ENCODE measurements at places on chromosomes 16 and 17.

DNA sequence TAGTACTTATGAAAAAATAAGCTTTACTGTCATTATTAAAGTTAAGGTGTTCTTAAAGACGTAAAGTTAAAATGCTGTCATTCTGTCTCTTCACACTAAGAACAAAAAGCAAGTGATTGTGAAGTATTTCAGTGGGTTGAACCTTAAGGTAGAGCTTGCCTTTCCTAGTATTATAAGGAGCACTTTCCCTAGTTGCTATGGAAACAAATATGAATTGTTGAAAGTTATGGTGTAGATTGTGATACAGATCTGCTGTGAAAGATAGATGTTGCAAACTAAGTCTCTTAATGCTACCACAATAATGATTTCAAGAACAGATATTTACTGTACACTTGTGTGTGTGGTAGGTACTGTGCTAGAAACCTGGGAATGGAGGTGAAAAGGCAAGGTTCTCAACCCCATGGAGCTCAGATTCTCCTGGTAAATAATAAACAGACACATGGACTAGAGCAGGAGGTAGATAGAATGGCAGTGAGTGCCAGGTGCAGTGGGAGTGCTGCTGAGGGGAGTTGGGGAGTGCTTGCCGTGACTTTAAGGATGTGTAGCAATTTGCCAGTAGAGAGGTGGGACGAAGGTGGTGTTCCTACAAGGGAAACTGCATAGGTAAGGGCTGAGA, 34.7 kb downstream of the MRTFB start:
- no peak for DNase-seq

DNA sequence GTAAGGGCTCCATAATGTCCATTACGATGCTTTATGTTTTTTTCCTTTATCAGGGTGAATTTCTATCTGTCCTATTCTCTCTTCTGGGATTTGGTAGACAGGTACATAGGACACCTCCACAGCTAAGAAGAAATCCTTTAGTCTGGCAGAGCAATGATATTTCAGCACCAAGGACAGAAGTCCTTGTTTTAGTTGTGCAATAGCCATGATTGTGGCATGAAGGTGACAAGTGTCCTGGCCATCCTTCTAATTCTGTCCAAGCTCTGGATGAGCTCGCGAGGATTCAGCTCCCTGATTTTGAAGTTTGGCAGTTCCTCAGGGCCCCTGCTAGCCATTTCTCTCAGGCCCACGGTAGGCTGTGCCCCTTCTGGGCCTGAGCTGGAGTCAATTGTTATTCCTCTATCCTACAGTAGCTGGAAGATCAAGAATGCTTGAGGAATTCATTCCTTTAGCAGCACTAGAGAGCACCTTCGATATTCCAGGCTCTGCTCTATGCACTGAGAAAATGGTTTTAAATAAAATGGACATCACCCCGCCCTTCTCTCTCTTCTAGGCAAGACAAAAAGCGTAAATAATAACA, 320.8 kb downstream of the XYLT1 start:
- DNase-seq: no peak

DNA sequence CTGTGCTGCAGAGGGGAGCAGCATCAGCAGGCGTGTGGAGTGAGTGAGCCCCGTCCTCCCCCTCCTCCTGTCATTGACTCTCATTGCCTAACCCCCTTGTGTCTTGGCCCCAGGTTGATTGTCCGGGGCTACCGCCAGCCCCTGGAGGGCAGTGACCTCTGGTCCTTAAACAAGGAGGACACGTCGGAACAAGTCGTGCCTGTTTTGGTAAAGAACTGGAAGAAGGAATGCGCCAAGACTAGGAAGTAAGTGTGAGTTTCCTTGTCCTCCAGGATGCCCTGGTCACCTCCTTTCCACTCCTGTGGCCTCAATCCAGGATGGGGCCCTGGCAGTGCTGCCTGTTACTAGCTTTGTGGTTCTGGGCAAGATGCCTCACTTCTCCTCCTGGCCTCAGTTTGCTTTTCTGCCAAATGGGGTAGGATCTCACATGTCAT, 87.0 kb downstream of the ABCC1 start:
- no peak for DNase-seq

- no peak for DNase-seq
These were observed 525 bp downstream of the JPT1 start for GRCh38 chr17:75153780-75154194.

- no peak for DNase-seq
These were observed 9.2 kb downstream of the PIEZO1 start for GRCh38 chr16:88775825-88776224.

GRCh38 chr17:39204245-39204644, 4.2 kb downstream of the RPL19 start:
- no peak for DNase-seq

GRCh38 chr17:75077496-75078283, 10.1 kb upstream of the SLC16A5 start:
- peak; percentile 57 for DNase-seq

- DNase-seq: no peak
These were observed 1024.7 kb upstream of the GOT2 start for GRCh38 chr16:59758848-59759247.

- DNase-seq: no peak
These were observed 954.7 kb upstream of the RBFOX1 start for GRCh38 chr16:6377956-6378355.

DNA sequence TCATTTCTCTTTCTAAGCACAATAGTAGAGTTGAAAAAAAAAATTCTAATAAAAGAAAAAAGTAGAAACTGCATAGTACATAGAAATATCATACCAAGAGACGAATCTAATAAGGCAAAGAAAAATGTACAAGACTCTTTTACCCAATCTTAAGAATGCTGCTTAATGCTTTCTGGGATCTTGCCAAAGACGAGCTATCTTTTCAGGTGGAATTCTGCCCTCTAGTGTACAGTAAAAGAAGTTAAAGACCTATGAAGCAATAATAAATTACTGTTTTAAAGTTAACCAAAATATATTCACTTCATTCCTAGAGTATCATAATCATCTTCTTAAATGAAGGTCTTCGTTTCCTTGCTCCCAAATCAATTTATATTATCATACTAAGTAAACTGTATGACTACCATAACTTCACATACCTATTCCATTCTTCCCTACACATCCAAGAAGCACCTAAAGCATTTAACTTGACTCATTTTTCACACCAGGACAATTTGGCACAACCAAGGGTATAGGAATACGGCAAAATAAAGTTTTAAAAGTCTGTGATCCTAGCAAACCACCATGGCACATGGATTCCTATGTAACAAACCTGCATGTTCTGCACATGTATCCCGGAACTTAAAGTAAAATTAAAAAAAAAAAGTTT, 47.7 kb downstream of the CFDP1 start:
- DNase-seq: peak; percentile 32

DNA sequence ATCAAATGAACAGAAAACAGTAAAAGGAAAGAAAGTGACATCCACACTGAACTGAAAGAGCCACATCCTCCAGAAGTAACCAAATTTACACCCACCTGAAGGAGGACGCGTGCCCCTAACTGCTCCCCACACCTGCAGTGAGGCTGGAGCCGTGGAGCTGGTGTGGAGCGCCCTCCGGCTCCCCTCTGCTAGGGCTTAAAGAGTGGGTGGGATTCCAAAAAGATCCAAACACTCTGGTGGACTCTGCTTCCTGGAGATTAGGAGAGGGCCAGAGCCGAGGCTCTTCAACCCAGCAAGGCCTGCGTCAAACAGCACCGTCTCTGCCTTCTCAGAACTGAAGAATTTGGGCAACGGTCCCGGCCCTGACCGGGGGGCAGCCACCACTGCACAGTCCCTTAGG, 15.2 kb downstream of the CCDC40 start:
- DNase-seq: no peak

DNA sequence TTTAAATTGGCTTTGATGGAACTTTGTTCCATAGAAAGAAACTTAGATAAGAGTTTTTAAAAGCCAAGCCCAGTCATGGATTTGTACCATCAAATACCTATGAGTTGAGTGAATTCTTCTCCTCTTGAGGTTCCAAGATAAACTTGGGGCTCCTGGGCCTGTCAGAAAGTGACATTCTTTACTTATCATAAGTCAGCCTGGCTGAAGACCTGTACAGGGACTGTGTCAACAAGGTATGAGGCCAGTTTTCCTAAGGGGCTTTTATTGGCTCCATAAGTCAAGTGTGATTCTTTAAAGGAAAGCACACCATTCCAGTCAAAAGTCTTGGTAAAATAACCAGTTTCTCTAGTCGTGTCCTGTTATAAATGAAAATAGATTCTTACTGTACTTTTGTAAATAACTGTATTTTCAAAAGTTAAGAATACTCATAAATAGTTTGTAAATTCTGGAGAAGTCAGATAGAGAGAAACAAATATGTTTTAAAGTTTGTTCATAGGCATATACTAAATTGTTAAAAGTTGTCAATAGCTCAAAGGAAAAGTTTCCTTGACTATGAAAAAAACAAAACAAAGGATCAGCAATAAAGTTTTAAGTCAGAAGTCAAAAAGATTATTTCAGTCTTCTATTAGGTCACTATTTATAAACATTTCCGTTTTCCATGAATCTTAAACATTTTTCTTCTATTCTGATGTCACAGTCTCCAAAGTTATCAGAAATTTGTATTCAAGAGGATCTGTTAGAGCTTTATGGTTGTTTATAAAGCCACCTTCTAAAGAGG, 22.5 kb upstream of the MYO1D start:
- DNase-seq: no peak

DNA sequence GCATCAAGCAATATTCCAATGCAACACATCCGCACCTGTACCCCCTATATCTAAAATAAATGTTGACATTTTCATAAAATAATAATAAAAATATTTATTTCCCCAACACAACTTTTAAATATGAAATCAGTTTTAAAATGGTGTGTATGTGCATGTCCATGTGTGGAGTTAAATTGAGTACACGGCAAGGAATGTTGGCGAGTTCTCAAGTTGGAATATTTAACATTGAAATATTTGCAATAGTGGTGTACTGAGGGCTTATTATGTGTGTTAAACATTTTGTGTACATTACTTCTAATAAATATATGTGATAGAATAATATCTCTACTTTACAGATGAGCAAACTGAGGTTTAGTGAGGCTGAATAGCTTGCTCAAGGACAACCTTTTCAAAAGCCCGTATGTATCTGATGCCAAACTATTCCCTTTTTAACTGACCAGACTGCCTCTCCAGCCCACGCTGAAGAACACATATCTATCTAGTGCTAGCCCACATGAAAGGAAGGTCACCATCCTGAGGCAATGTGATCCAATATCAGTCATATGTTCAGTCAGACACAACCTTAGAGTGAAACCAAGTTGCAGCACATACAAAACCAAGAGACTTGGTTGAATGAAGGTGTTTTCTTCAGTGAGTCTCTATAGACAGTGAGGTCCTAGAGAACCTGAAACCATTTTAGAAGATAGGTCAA, 192.2 kb upstream of the CDH11 start:
- DNase-seq: no peak

GRCh38 chr17:73025041-73025560, 67.4 kb downstream of the SLC39A11 start:
- no peak for DNase-seq

- DNase-seq: no peak
These were observed 67.1 kb upstream of the DOC2B start for GRCh38 chr17:248337-249235.

Measured in germinal center (tissue), 1 donor.